ENCODE measurements at places on chromosomes 6 and 20. TPM values are rescaled to one million over a fixed set of nuclear protein-coding genes. Genes with fewer than 3 reads are reported as not detected.

The ARFGEF2 gene
- 40.4 TPM for total RNA-seq

The NT5E gene
- 14.5 TPM for total RNA-seq

The HLA-DOA gene
- 1.2 TPM for total RNA-seq

The TGM3 gene
- 0.46 TPM for total RNA-seq
